ENCODE measurements at places on chromosomes 7 and 10.

DNA sequence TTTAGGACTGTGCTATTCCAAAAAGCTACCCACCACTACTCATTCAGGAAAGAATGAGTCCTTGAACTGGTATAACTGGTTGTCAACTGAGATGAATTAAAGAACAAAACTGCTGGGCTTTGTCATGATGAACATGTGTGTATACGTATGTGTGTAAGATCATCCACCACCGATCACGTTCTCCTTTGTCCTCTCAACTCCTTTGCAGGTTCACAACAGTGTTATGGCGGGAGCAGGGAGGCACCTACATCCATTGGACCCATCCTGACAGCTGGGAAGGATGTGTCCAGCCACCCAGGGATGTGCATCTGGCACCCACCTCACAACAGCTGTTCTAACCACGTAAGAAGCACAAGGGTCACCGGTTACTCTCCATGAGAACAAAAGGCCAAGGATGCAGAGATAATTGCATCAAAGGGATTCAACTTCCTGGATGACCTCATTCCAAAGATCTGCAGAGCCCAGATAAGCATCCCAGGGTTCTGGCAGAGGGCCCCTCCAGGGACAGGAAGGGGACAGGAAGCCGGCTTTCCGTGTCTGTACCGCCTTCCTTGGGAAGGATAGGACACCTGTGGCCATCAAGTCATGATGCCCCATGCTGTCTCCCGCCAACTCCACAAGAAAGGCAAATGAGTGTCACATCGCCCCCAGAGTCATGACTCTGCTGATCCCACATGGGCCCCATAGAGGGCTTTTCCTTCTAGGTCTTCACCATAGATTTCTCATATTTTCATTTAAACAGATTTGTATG lies 66.1 kb downstream of the STEAP1B start:
- no peak for DNase-seq

DNA sequence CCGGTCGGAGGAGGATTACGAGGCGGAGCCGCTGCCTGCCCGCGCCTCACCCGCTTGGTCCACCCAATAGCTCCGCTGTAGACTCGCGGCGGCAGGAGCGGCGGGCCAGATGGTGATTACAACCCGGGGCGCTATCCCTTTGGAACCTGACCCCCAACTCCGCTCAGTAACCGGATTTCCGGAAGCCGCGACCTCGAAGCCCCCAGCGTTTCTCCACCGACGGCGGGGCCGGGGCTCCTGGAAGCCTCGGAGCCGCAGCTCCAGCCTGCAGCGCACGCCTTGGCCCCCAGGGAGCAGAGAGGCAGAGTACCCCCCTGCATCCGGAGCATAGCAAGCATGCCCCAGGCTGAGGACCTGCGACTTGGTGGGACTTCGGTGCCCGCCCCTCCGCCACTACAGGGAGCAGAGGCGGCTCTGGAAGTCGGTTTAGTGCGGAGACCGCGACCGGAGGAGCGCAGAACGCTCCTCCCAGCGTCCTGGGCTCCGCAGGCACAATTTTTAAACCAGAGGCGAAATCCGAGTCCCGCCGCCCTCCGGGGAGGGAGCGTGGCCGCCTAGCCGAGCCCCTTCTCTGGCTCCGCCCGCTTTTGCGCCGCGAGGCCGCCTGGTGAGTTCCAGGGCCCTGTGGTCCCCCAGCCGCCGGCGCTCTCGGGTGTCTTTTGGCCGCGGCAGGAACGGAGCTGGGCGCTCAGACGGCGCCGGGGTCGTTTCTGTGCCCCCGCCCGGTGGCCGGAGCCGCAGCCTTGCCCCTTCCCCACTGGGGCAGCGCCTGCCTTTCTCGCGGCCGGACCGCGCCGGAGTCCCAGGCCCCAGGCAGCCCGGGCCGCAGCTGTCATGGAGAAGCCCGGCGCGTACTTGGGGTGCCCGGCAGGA lies 28.2 kb upstream of the BMS1 start:
- DNase-seq = no peak

- DNase-seq = no peak
These were observed 30.2 kb downstream of the DOCK1 start for GRCh38 chr10:126935263-126935946.

DNA sequence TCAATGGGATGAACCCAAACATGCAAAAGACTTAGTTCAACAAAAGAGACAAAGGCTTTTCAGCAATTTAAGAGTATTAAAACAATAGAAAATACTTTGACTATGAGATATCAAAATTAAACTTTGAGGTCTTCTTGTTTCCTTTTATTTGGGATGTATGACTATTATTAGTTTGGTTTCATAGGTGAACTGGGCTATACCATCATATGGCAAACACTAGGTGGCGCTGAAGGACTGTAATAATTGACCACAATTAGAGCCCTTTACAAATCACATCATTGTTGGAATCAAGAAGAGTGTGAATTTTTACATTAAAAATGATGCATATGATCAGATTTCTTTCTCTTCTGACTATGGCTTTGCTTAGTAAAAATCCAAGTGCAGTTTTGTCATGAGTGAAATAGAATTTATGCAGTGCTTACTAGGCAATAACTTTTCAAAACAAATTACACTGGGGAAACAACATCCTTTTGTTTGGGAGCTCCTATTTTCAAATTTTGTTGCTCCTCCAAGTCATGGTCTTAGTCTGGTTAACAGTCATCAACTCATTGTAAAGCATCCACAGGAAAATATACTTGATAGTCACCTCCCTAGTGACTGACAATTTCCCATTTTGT lies 14.7 kb upstream of the NXPH1 start:
- peak; percentile 19 for DNase-seq

DNA sequence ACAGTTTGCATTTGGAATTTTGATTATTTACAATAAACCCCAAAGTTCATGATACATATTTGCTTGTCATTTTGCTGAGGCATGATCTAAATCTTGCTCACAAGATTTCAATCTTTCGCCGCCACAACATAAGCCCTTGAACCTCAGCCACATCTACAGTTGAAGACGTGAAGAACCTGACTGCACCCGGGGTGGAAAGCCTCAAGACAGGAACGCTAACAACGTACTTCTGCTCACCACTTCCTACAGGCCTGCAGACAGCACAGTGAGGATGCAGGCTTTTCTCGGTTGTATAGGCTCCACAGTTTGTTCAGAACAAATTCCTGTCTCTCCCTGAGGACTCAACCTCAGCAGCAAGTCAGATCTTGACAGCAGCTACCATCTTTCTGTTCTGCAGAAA lies 393.8 kb upstream of the PRKCQ start:
- DNase-seq = no peak

DNA sequence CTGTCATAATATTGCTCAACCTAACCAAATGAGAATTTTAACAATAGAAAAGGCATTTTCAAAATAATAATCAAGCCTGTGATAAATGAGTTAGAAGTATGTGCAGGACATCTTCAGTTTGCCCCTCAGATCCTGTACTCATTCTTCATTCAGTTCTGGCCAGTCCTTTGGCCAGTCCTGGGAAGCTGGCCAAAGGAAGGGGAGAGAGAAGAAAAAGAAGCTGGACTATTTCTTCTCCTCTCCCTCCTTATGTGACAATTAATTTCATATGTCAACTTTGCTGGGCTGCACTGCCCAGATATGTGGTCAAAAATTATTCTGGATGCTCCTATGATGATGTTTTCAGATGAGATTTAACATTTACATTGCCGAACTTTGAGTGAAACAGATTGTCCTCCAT lies 31.6 kb upstream of the ITGB8 start:
- DNase-seq = no peak

GRCh38 chr7:70679661-70680060 lies 452.3 kb upstream of the GALNT17 start:
- DNase-seq = no peak

DNA sequence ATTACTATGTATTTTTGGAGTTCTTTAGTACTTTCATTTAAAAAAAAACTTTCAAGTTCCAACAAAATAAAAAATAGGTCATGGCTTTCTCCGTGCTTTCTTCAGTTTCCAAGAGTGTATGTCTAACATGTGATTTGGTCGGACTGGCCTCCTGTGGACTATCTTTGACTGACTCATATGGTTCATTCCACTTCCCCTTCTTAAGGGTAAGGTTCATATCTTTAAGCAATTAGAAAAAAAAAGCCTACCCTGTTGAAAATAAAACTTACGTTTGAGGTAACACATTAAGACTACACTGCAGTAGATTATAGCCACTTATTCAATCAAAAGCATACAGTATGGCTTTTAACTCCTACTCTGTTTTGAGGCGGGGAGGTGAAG lies 112.8 kb upstream of the AHR start:
- peak; percentile 45 for DNase-seq

GRCh38 chr7:81111358-81111757 lies 192.5 kb upstream of the SEMA3C start:
- DNase-seq = no peak

DNA sequence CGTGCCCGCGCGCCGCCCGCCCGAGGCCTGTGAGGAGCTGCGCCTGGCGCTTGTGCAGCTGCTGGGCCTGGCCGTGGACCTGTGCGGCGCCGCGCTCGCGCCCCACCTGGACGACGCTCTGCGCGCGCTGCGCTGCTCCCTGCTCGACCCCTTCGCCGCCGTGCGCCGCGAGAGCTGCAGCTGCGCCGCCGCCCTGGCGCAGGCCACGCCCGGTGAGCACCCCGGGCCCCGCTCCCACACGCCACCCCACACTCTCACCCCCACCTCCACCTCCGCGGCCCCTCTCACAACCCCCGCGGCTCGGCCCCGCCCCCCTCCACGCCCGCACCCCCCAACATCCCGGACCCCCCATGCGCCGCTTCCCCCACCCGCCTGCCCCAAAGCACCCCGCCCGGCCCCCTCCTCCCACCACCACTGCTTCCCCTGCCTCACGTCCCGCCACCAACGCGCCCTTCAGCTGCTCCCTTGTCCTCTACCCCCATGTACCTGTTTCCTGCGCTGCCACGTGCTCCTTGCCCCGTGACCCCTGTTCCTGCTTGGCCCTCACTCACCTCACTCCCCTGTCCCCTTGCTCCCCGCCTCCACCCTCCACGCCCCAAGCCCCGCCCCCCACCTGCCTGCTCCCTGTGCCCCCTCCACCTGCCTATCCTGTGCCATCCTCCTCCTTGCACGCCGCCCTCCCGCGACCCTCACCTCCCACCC lies at the start of gene PRKAR1B:
Gene PRKAR1B (minus strand): TSS at position 178 of the 702 bp plus-strand sequence. CDS start 15,776 bp downstream, outside the sequence.
- no peak for DNase-seq

GRCh38 chr7:139523968-139524815 lies 707 bp downstream of the CLEC2L start:
- DNase-seq = no peak
